ENCODE measurements at places on chromosomes 6 and 20.

DNA sequence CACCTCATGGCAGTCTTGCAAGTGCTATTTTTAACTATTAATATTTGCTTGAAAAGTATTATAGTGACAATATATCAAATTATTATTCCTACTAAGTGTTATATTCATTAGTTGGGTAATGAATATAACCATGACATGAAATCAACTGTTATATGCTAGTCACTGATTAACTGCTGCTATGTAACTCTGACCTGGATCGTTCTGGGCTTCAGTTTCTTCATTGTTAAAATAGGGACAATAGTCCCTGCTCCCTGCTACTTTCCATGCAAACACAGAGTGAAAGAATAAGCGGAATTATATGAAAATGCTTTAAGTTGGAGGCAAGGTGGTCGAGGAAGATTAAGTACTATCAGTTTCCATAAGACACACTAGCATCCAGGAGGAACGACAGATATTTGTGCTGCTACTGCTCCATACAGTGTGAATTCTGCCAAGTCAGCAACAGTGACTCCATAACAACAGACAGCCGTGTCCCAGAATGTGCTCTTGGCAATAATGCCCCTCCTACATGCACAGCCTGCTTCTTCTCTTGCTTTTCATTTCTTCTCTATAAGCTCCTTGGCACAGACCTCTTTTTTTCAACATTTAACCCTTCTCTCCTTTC lies 107.2 kb downstream of the CHD6 start:
- DNase-seq, result no peak

GRCh38 chr20:38843346-38843745 lies 37.8 kb downstream of the PPP1R16B start:
- DNase-seq, result no peak

DNA sequence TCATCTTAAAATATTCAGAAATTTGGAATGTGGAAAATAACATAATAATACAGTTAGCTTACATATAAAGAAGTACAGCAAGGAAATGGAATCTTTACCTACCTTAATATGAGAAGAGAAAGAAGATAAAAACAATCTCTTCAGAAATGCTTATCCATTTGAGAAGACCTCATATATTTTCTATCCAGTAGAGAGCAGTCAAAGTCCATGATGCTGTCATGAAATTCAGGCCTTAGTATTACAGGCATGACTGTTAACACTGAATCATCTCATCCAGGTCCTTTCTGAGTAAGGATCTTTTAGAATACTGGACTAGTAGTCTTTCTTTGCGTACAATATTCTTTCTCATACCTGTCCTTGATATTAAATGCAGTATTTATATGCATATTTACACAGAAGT lies 713.4 kb downstream of the CD109 start:
- no peak for DNase-seq

DNA sequence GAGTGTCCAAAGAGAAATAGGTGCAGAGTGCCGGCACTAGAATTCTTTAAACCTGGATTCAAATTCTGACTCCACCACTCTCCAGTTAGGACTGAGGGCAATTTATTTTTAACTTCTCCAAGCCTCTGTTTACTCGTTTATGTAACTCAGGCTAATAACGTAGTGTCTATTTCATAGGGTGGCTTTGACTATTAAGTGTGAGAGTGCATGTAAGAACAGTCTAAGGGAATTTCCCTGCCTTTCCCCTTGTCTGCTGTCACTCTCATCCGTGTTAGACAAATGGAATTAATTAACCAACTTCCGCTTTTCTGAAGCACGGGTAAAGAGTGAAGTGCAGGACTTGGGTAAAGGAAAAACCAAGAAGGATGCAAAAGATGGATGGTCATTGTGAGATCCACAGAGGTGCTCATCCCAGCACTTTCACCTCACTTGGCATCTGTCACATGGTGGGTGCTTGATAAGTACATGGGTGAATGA lies 4.1 kb upstream of the ZKSCAN8 start:
- DNase-seq, result no peak

- no peak for DNase-seq
Measured at GRCh38 chr20:5844063-5844681, 94.0 kb downstream of the SHLD1 start.

GRCh38 chr6:156988276-156989158 lies 211.3 kb downstream of the ARID1B start:
- DNase-seq, result no peak

DNA sequence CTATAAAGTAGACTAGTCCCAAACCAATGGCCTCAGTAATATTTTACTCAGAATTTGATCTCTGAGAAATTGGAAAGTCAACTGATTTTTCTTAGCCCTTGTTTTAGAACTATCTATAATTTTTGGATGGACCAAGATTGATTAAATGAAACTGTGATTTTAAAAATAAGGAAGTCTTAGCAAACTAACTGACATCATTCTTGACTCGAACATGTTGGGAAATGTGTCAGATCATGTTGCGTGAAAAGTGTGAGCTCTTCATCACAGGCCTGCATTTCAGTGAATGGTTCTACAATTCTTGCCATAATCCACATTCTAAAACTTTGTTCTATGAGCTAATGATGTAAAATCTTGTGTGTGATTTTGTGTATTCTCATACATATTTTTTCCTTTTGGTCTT lies 11.0 kb downstream of the TNFAIP3 start:
- DNase-seq, result no peak

DNA sequence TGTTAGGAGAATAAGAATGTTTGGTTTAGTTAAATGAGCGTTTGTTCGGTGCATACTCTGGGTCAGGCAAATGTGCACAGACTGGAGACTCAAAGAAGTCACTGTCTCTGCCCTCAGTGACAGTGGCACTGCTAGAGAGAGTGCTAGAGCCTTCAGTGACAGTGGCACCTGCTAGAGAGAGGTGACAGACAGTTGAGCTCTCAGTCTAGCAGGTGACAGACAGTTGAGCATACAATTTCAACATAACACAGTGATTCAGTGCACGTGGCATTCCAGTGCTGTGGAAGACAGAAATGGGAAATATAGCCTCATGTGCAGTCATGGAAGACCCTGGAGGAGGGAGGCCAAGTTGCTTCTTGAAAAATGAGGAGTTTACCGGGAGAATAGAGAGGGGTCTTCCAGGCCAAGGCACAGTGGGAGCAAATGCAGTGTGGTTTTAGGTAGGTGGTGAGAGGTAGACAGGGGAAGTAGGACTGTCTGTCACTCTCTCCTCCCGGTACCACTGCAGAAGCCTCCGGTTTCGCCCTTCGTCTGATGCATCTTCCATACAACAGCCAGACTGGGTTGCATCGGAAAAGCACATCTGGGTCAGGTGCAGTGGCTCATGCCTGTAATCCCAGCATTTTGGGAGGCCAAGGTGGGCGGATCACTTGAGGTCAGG lies 107.9 kb upstream of the CLDN20 start:
- no peak for DNase-seq

DNA sequence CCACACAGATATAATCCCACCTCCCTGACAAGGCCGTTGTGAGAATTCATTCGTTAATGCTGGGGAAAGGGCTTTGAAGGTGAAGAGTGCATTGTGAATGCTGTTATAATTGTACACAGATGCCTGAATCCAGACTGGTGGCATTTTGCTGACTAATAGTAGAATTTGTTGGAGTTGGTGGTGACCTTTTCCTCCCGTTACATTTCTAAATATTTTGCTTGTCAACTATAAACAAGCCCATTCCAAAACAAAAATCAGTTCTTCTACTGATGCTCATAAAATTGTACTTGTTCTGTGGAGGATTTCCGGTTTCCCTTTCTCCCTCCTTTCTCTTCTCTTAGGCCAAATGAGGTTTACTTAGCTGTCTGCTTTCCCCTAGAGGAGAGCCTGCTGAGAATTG lies 253.1 kb upstream of the SUPT3H start:
- DNase-seq, result no peak

DNA sequence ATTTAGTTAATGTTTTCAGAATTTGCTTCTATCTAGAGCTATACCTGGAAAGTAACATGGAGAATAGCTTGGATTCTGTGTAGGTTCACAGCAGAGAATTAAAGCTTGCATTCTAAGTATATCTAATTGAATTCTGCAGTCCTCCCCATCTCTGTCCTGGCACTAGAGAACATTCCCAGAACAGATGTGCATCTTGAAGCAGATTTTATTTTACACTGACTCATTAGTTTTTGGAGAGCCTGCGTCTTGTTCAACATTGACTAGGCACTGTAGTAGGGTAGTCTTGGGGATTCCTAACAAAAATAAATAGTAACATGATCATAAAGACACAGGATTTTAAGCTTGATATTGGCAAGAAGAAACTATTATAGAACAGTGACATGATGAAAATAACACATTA lies 36.2 kb upstream of the BAG2 start:
- DNase-seq, result no peak

GRCh38 chr6:131400054-131400778 lies 172.8 kb upstream of the ARG1 start:
- DNase-seq, result no peak

- DNase-seq, result no peak
Measured at GRCh38 chr6:26126394-26127235, 39.4 kb downstream of the HFE start.

- DNase-seq, result no peak
Measured at GRCh38 chr6:163010145-163010544, 282.4 kb downstream of the PACRG start.

DNA sequence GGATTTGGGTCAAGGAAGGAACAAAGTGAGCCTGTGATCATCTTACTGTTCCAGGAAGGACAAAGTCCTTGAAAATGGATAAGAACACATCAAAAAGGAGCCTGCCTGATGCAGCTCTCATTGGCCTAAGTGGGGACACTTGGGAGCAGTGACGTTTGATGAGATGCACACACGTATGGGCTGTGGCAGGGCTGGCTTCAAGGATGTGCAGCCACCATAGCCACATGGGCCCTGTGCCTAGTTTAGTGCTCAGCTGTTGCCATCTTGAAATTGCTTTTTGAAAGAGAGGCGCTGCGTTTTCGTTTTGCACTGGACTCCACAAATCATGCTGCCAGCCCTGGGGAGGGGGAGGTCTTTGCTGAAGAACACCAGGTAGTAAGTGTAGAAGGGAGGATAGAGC lies 6.6 kb upstream of the NPEPL1 start:
- DNase-seq, result no peak

- DNase-seq, result no peak
Measured at GRCh38 chr6:128333581-128334223, 186.7 kb downstream of the PTPRK start.

DNA sequence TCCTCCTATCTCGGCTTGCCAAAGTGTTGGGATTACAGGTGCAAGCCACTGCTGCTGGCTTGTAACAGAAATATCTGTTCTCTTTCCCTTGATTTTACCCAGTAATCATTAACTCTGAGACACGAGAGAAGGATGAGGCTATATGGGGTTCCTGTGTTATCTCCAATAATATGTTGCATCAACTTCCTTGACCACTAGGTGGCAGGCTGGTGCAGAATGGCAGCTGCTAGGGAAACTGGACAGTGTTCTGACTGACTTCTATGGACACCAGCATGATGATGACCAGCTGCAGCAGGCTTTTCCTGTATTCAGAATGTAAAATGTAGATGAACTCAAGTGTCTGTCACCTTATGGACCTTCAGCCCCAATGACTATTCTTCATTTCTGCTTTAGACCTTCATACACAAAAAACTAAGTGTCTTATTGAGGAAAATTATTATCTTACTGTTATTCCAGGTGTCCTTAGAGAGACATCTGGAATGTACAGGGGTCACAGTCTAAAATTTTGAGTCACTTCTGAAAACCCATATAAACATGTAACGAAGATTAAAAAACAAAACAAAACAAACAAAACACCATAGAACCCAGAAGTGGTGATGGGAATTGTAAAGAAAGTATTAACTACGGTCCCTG lies 20.4 kb upstream of the CD109 start:
- peak; percentile 61 for DNase-seq

DNA sequence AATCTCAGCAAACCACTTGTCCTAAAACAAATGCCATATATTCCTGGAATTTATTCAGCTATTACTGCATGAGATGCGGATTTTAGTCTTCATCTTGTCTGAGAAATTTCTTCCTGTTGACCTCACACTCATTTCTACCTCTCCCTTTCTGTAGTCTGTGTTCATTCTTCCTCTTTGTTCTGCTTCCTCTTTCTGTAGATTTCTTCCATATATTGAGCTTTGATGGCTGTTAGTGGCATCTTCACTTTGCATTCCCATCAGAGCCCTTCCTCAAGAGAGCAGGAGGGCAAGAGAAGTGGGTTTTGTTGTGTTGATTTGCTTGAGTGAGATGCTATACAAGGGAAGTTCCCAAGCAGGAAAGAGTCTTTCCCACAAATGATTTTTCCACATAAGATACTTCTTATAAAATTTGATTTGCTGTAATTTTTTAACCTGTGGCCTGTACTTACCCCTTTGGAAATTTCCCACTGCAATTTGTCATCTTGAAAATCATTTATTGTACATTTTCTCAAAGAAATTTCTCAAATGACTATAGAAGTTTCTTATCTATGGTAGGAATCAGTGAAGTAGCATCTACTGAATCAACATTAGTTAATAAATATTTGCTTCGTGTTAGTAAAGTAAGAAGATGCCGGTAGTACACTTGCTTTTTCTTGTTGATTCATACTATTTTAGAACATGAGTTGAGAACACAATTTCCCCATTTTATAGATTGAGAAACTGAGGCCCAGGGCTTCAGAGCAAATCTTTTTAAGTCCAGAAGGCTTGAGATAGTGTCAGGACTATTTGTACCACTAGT lies 43.8 kb downstream of the MAP3K4 start:
- no peak for DNase-seq

DNA sequence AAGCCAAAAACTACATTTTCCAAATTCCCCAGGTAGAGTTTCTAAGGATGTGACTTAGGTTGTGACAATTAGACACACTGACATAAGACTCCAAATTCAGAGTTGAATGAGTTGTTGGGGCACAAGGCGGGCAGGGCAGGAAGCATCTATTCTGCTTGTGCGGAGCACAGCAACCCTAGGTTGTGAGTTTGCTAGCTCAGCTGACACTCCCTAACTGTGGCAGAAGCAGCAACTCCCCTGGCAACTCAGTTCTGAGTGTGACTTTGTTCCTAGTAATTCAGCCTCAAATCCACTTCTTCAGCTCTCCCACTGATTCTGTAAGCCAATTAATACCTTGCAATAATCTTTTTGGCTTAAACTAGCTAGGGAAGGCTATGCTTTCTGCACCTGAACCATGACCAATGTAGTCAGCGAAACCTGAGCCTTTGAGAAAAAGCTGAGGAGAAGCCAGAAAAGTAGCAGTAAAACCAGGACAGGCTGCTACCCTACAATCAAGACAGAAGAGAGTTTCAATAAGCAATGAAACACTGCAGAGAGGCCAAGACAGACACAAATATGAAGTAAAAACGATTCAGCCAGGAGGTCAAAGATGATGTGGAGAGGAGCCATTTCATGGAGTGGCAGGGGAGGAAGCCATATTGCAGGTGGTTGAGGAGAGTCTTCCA lies 30.0 kb upstream of the PAQR8 start:
- peak; percentile 10 for DNase-seq

DNA sequence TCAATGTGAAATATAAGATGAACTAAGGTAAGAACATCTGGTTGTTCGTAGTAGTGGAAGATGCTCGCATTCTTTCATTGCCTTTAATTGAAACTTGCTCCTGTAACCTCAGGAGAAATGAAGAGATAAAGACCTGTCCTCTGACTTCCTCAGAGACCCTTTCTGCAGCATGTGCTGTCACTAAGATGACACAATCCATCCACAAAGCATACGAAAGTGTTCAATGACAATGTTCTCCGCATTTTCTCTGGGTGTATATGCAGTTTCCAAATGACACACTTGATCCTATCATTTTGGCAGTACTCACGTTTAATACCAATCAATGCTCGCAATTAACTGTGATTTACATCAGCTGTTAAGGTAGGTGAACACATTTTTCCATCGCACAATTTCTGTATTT lies 65.8 kb downstream of the PRL start:
- no peak for DNase-seq

- DNase-seq, result no peak
Measured at GRCh38 chr6:14711704-14712379, 534.0 kb upstream of the JARID2 start.

Data from stimulated activated naive CD4-positive, alpha-beta T cell (primary cell).